ENCODE measurements at places on chromosomes 3 and 15. TPM values are rescaled to one million over a fixed set of nuclear protein-coding genes. Genes with fewer than 3 reads are reported as not detected.

TRIP4 gene
- 24.7 TPM for total RNA-seq

LRRC34 gene
- total RNA-seq: 2.2 TPM

TUSC2 gene
- 17.0 TPM for total RNA-seq

RNF168 gene
- total RNA-seq: 19.5 TPM

INO80 gene
- 19.8 TPM for total RNA-seq

COL6A5 gene
- not detected for total RNA-seq

- no peaks in the 10 kb centered on the region for H3K4me1 ChIP-seq
- no peak for DNase-seq
- no peak overlapping the region for H3K4me3 ChIP-seq
- no peak overlapping the region for H3K27ac ChIP-seq
- no peaks in the 10 kb centered on the region for H3K36me3 ChIP-seq
Measured at GRCh38 chr3:21573291-21573690, 177.7 kb downstream of the ZNF385D start.

DNA sequence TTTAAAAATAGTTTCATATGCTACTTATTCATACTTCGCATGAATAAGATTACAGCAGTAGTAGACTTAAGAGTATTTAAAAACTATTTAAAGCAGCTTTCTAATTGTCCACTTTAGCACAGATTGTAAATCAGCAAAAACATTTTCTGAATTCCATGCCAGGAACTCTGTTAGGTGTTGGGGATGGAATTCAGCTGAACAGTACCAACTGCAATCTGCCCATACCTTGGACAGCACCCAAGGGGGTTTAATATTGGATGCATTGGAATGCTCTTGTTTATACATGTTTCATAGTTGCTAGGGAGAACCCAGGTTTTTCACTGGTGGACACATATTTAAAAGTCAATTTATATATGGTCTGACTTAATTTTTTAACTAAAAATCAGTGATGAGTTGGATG is 74.8 kb downstream of the PPM1L start:
- H3K27me3 ChIP-seq: no peaks in the 10 kb centered on the region
- no peaks in the 10 kb centered on the region for H3K4me1 ChIP-seq
- no peak for DNase-seq
- no peaks in the 10 kb centered on the region for H3K36me3 ChIP-seq
- no peak overlapping the region for H3K4me3 ChIP-seq

- H3K4me3 ChIP-seq: no peak overlapping the region
- H3K36me3 ChIP-seq: peaks cover 4% of the 10 kb centered on the region
- no peak for DNase-seq
- no peaks in the 10 kb centered on the region for H3K27me3 ChIP-seq
- H3K27ac ChIP-seq: no peak overlapping the region
Measured at GRCh38 chr15:57533448-57533799, 58.3 kb upstream of the MYZAP start.

GRCh38 chr15:25787855-25788520 is 75.1 kb downstream of the ATP10A start:
- peak overlapping the region; percentile 98 for H3K27ac ChIP-seq
- no peaks in the 10 kb centered on the region for H3K27me3 ChIP-seq
- H3K4me3 ChIP-seq: no peak overlapping the region
- peaks cover 94% of the 10 kb centered on the region for H3K4me1 ChIP-seq
- peak; percentile 76 for DNase-seq

GRCh38 chr3:144821583-144821982 is 850.0 kb downstream of the DIPK2A start:
- no peak overlapping the region for H3K27ac ChIP-seq
- DNase-seq: no peak
- no peak overlapping the region for H3K4me3 ChIP-seq
- H3K36me3 ChIP-seq: no peaks in the 10 kb centered on the region
- H3K27me3 ChIP-seq: peaks cover 3% of the 10 kb centered on the region
- H3K4me1 ChIP-seq: peaks cover 6% of the 10 kb centered on the region

All from chondrocyte (in vitro differentiated cells).